ENCODE measurements at places on chromosomes 5 and 9. TPM values are rescaled to one million over a fixed set of nuclear protein-coding genes. Genes with fewer than 3 reads are reported as not detected.
A peak's percentile ranks its signal among the peaks of the same experiment; 100 is the strongest.

Gene QSOX2
- 20.1 TPM for total RNA-seq

Gene LCN10
- total RNA-seq: not detected

GRCh38 chr5:35488791-35489190 is 128.9 kb upstream of the SPEF2 start:
- DNase-seq: peak; percentile 9

DNA sequence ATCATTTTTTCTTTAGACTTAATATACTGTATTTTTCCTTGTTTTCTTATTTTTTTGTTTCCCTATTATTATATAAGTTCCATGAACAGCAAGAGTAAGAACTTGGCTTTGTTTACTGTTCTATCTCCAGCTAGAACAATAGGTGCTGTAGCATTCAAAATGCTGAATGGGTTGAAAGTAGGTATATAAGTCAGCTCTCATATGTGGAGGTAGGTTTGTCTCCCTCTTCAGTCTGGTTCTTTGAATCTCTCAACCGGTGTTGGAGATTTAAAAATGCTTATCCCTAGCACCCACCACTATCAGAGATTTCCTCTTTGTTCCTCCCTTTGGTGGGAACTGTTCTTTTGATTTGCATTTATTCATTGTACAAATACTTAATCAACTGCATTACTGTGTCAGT is 87.5 kb upstream of the FSD1L start:
- no peak for DNase-seq

DNA sequence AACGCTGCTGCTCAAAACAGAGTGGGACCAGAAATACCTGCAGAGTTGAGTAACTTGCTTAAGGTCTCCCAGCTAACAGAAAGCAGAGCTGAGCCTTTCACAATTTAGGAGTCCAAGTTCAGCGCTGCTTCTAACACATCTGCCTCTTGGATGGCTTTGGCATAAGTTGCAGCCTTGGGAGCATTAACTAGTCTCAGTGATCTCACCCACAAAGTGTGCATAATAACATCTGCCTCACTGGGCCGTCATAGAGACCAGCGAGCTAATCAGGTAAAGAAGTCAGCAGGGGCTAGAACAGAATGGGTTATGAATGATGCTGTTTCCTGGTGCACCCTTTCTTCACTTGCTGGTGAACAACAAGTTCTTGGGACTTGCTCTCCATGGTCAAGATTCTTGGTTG is 36.5 kb downstream of the WWC1 start:
- no peak for DNase-seq

- DNase-seq: no peak
These were observed 285.1 kb downstream of the TMEM167A start for GRCh38 chr5:82792096-82792495.

GRCh38 chr5:32942225-32942989 is 231.3 kb downstream of the NPR3 start:
- peak; percentile 41 for DNase-seq

GRCh38 chr9:9283159-9283986 is 1329.4 kb downstream of the PTPRD start:
- no peak for DNase-seq
